Activated T-cell treated with anti-CD3 and anti-CD28 coated beads, Interleukin-2, amount 50 U/mL, for 24 hours (primary cell): ENCODE measurements at places on chromosomes 6 and 20.

DNA sequence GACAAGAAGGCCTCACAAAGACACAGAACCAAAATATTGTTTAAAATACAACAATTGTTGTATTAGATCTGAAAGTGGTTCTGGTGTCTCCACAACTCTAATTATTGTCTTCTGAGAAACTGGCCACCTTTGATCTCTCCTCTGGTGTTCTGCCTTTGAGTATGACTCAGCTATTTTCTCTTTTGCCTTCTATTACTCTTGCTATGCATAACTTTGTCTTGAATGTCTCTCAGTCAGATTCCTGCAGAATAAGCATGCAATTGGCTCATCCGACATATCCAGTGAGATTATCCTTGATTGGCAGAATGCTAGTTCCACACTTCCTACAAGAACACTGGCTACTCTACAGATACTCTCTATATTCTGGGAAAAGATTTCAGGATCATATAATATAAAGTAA is 14.3 kb upstream of the EPM2A start:
- no peak for DNase-seq

DNA sequence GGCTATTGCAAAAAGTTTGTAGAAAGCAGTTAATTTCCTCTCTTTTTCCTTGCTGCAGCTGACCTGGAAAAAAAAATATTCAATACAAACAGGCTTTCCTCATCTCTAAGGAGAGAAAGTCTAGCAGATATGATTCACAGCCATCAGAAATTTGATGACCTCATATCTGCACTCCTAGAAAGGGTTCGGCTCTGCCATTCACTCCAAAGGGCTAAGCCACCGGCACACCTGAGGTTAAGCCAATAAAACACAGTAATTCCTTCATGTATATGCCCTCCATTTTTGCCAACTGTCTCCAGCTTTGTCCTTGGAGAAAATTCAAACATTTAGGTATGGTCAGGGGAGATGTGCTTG is 18.7 kb upstream of the LY86 start:
- DNase-seq: no peak

DNA sequence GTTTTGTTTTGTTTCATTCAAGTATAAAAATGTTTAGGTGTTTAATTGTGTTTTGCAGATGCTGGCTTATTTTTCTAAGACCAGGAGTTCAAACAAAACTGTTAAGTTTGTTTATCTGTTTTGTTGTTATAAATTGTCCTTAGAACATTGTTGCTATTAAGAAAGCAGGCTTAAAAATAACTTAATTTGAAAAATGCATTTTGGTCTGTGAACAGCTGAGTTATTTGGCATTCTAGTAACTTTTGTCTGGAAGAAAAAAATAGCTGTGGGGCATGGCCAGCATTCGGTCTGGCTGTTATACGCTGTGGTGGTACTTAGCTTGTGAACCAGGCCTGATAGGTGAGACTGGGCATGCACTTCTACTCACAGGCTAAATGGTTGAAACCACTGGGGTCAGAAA is 37.8 kb downstream of the SLX4IP start:
- DNase-seq: no peak

- DNase-seq: no peak
Observed at GRCh38 chr6:44012078-44012493, 115.2 kb downstream of the MRPL14 start.

- DNase-seq: no peak
Observed at GRCh38 chr6:52522151-52522626, 54.7 kb downstream of the TRAM2 start.

DNA sequence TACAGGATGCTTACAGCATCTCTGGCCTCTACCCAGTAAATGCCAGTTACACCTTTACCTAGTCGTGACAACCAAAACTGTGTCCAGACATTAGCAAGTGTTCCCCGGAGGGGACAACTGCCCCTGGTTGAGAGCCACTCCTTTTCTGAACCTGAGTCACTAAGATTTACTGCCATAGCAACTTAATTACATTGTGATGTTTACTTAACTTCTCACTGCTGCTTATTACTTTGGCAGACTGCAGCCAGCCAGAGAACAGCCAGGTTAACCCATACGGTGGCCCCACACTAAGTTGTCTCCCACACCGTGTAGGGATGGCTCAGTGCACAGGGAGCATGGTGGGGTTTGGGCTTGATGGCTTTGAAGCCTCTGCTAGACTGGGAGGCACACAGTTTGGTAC is 204.7 kb upstream of the SULF2 start:
- DNase-seq: no peak

DNA sequence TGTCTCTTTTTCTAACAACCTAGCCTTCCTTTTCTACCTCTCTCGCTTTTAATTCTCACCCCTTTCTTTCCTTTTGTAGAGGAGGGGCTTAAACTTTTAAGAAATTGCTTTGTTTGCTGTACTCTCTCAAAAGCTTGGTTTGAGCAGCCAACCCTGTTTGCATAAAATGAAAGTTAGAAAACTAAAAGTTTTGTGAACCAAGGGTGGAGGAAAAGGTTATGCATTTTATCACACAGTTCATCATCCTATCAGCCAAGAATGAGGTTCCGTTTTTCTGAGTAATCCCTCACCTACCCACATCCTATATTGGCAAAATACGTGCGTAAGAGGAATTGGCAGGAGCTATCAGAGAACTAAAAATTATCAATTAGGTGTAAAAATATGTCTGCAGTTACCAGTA is 42.8 kb upstream of the LOC128125822 start:
- DNase-seq: no peak

DNA sequence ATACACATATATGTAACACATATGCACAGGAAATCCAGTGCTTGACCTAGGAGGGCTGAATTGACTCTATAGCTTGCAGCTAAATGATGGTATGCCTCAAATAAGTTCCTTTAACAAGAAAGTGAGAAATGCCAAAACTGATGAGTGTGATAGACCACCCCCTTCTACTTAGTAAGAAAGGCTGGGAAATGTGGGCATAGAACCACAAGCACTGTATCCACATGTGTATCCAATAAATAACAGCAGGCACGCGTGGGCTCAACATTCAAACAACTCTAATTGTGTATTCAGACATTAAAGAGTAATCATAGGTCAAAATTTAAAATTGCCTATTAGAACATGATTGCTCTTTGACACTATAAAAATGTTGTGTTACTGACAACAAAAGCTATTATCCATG is 54.1 kb downstream of the FAM83B start:
- no peak for DNase-seq

DNA sequence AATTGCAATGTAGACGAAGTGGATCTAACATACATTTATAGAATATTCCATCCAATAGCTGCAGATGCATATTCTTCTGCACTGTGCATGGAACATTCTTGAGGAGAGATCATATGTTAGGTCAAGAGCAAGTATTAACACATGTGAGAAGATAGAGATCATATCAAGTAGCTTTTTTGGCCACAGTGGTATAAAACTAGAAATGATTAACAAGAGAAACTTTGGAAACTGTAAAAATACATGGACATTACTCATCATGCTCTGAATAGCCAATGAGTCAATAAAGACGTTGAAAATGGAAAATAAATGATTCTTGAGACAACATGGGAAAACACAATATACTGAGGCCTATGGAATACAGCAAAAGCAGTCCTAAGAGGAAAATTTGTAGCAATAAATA is 94.2 kb downstream of the STXBP5 start:
- no peak for DNase-seq

- no peak for DNase-seq
Observed at GRCh38 chr20:35776513-35777101, 4.8 kb downstream of the PHF20 start.

GRCh38 chr6:37168163-37168758 is 1.7 kb upstream of the PIM1 start:
- no peak for DNase-seq

GRCh38 chr6:149429427-149430360 is 29.6 kb downstream of the SUMO4 start:
- DNase-seq: no peak

DNA sequence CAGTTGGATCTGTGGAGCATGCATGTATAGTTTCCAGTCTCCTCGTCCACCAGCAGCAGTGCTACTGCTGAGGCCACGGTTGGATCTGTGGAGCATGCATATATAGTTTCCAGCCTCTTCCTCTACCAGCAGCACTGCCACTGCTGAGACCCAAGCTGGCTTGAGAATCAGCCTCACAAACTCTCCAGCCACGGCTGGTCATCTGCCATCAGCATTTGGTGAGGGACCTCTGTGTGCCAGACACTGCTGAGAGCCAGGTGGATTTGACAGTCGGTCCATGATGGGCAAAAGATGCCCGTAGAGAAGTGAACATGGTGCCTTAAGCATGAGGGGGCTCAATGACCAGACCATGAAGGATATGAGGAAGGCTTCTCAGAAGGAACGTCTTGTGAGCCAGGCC is 46.4 kb downstream of the SLC9A8 start:
- no peak for DNase-seq
